ENCODE measurements at places on chromosomes 5 and 9.

DNA sequence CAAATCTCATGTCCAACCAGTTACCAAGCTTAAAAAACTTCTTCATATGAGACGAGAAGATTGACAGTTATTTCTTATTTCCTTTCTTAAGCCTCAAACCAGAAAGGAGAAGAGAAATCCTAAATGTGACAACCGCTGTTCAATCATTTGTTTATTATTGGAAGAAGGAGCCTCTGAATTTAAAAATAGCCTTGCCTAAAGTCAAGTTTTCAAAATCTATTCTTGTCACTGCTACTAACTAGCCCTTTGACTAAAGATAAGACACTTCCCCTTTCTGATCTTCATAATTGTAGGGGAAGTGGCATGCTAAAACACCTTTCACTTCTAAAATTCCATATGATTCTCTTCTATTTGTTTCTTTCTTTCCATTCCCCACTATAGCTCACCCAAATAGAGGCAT, 106.2 kb upstream of the EMB start:
- DNase-seq = no peak

DNA sequence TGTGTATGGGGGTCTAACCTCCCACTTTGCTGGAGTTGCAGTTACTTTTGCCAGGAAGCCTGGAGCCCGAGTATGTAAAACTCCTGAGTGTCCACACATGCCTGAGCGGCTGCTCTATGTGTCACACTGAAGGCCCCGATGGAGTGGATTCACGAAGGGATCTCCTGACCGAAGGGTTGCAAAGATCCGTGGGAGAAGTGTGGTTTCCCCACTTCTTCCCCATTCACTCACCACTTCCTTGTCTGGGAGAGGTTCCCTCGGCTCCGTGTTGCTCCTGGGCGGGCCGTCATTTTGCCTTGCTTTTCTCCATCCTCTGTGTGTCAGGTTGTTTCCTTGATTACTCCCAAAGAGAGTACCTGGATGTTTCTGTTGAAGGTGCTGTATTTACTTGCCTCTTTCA, 16.2 kb upstream of the IL3 start:
- DNase-seq = no peak

DNA sequence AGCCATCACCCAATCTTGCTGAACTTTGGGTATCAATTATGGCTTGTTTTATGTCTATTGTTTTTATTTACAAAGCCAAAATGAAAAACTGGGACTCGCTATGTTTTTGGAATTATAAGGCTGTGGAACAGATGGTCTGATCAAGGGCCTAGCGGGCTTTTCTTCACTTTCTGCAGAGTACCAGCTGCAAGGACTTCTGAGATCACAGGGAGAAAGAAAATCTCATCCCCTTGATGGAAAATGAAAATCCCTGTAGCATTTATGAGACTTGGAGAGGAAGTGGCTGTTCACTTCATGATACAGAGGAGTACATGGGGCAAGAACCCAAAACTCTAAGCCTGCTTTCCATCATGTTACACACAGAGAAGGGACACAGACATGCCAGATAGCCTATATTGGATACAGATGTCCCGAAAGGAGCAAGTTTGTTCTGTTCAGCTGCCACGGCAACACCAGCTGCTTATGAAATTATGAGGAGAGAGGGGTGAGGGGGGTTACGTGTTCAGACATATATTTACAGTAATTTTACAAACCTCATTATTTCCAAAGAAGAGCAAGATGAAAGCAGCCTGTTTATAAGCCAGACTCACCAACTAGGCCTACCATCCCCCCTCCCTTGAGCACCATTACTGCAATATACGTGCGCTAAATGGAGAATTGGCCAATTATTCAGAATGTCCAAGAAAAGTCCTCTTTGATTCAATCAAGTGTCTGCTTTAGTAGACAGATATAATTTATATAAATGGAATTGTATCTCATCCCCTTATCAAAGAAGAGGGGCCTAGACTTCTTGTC, 220.0 kb downstream of the MARCHF11 start:
- DNase-seq = no peak

DNA sequence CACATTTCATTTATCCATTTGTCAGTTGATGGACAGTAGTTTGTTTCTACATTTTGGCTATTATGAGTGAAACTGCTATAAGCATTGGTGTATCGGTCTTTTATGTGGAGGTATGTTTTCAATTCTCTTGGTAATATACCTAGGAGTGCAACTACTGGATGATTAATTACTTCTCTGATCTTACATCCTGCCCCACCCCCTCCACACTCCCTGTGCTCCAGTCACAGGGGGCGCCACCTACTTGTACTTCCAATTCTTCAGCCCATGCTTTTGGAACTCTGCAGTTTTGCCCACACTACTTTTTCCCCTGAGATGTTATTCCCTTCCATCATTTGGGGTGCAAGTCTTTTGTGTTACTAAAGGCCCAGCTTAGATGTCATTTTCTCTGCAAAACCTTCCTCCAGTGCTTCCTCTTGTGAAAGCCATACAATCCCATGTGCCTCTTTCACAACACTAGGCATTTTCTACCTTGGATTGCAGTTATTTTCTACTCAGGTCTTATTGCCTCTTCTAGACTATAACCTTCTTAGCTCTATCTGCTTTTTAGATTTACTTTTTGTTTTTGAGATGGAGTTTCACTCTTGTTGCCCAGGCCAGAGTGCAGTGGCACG, 42.1 kb downstream of the SEC61B start:
- DNase-seq = no peak

GRCh38 chr5:126777257-126777974, 480 bp downstream of the LMNB1 start:
- DNase-seq = no peak

GRCh38 chr9:7405924-7406604, 393.5 kb downstream of the DMAC1 start:
- DNase-seq = no peak

DNA sequence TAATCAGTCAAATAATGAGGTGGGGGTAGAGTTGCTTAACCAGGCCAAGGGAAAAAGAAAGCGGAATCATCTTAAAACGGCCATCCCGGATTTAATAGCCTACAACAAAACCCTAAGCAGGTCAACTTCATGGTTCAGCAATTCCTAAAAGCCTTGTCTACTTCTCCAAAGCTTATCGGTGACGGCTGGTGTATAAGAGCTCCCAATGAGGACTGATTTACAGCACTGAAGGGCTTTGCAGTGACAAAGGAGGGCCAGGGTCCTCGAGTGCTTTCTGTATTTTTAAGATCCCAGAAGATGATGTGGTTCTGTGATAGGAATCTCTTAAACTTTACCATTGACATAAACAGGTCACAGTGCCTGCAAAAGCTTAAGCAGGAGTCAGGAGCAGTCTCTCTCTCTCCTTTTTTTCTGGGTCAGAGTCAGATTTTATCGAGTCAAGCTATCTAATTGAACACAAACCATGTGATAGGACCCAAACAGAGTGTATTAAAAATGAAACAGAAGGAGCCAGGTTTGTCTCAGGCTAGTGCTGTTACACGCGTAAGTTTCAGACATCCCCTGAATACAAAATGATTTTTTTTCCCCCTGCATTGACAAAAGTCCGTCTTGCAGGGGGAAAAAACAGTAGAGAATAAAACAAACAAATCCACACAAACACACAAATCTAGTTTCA, 663.6 kb upstream of the ZNF608 start:
- DNase-seq = no peak

GRCh38 chr5:125411071-125411743, 664.8 kb upstream of the ZNF608 start:
- DNase-seq = no peak

GRCh38 chr5:76863001-76863400, 13.2 kb downstream of the S100Z start:
- DNase-seq = no peak

GRCh38 chr9:72592502-72593403, 71.3 kb downstream of the TMC1 start:
- no peak for DNase-seq

- DNase-seq = no peak
These were observed 5.4 kb downstream of the NNT start for GRCh38 chr5:43608406-43608805.

DNA sequence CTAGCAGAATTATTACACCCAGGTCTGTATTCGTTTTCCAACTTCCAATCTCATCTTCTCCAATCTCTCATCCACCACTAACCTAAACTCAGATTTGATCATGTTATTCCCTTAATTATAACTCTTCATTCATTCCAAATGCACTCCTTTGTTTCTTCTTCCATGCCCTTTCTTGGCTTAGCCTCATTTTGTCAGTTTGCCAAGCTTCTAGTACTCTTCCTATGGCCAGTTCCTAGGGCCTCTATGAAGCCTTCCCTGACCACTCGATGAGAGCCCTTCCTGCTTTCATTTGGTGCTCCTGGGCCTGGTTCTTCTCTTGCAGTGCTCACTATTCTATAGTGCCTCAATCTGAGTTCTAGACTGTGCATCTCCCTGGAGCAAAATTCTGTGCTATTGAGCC, 5.8 kb downstream of the FAM219A start:
- no peak for DNase-seq

- DNase-seq = no peak
These were observed 10.0 kb upstream of the MARCHF6 start for GRCh38 chr5:10343486-10343885.

- no peak for DNase-seq
These were observed 38.5 kb downstream of the APBA1 start for GRCh38 chr9:69633716-69634115.

DNA sequence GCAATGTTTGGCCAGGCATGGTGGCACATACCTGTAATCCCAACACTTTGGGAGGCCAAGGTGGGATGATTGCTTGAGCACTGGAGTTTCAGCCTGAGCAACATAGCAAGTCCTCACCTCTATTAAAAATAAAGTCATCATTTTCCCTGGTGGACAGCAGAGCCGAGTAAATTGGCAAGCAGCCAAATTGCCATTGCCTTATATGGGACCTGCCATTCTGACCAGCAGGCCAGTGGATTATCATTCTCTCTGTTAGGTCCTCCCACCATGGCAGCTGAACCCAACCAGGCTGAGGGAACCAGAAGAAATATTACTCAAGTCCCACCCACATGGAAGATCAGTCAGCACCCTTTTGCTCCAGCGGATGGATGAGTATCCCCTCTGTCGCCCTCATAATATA, 1829.9 kb downstream of the EFNA5 start:
- no peak for DNase-seq

DNA sequence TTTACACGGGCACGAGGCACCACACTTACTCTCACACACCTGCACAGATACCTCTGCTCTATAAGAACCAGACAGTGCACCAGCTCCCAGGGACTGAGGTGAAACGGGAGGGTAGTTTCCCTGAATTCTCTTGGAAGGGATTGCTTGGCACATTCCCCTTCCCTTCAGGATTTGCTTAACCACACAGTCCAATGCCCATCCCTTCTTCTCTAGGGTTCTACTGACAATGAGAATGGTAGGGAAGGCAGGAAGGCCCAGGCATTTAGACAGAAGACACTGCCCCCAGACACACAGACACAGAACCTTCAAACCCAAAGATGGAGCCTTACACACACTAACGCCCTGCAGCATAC, 704 bp upstream of the LHX6 start:
- no peak for DNase-seq

DNA sequence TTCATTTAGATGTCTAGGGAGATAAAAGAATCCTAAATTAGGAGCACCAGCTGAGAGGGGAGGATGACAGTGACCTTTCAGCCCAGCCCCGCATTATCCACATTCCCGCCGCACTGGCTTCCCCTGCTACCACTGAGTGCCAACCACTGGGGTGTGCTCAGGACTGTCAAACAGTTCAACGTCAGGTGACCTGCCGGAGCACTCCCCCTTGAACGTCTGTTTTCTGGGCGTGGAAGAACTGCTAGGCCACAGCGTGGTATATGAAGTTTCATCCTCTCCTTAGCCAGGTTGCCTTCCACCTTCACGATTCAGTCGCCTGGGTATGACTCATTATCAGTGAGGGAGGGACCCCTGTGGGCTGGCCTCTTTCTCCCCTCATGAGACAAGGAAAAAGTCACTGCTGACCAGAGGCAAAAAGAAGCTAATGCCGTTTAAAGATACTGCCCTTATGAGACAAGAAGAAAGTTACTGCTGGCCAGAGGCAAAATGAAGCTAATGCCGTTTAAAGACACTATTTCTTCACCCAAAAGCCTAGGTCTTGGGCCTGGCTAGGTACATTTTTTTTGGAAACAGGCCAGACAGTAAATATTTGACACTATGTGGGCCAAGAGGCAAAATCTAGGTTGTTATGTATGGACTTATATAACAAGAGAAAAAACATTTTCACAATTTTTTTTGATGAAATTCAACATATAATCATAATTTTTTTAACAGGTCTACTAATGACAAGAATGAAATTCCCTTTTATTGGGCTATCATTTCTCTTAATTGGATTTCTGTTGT, 4.6 kb downstream of the NMRK1 start:
- no peak for DNase-seq

DNA sequence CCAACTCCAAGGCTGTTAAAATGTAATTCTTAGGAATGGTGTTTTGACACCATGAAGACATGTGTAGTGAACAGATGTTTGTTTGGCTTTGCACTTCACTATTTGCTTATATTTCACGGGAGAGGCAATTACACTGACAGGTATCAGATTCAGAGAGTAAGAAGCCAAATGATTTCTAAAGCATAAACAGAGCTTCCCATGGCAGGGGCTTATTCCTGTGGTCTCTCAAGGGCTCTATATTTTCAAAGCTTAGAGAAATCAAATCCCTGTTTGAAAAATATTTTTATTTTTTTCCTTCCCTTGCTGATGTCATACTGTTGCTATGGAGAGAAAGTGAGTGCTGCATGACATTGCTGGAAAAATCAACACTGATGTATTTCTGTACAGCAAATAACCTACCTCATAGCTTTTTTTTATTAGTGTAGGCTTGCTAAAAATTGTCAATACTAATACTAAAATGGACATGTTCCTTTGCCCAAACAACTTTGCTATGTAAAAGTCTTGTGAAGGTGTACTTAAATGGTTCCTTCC, 161.4 kb downstream of the GIN1 start:
- no peak for DNase-seq
